ENCODE measurements at places on chromosomes 2 and 18. TPM values are rescaled to one million over a fixed set of nuclear protein-coding genes. Genes with fewer than 3 reads are reported as not detected.

DNA sequence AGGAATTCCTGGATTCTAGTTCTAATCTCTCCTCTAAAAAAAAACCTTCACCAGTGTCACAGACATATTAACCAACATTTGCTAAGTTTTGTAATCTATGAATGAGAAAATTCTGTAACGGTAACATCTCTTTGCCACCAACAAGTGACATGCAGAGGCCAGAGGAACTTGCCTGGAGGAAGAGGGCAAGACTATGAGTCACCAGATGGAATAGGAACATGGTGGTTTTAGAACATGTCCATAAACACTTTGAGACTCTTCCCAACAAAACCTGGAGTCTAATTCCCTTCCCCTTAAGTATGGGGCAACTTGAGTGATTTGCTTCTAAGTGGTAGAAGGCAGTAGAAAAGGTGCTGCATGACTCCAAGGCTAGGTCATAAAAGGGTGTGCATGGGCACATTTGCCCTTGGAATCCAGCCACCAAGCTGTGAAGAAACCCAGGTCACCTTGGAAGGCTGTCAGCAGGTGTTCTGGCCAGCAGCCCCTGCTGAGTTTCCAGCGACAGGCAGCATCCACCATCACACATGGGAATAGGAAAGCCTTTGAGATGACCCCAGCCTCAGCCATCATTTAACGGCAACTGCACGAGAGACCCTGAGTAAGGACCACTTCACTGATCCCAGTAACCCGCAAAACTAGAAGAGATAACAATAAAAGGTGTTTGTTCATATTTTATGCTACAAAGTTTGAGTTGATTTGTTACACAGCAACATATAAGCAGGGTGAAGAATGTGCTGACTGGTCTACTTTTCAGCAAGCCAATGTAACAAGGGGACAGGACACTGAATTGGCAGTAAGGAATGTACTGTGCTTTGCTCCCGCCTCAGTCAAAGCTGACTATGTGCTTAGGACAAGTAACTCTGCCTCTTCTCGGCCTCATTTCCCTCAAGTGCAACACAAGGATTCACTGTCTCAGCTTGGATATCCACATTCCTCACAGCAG lies 90.6 kb downstream of the SKA1 start:
- no peak overlapping the region for H3K27ac ChIP-seq
- no peak overlapping the region for H3K4me3 ChIP-seq
- H3K27me3 ChIP-seq = no peaks in the 10 kb centered on the region

DNA sequence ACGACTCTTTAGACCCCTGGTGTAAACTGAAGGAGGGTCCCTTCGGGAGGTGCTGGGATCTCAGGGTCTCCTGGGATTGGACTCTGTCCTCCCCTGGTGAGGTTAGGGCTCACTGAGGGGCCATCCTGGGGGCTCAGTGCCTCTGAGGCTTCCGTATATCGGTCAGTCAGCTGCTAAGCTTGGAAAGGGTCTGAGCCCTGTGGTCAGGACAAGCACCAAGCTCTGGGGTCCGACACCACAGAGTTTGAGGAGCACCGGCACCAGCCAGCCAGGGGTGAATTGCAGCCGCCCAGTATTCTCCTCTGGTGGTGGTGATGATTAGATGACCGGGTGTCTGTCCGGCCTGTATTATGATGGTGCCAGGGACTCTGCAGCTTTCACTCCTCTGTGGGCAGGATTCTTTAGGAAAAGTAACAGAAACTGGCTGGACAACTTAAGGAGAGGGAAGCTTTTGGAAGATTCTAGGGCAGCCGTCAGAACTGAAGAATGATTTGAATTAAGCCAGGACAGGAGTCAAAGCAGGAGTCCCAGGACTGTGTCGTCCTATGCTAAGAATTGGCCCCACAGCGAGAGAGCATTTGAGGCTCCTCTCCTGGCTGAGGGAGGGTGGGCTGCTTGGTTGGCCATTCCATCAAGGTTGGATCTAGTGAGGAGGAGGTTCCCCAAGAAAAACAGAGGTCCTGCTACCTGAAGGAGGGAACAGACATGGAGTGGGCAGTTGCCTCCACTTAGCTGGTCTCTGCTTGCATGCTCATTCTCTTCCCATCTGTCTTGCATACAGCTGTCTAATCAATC lies 158.6 kb upstream of the HS6ST1 start:
- H3K36me3 ChIP-seq = no peaks in the 10 kb centered on the region
- no peak overlapping the region for H3K4me3 ChIP-seq
- no peak for DNase-seq
- H3K4me1 ChIP-seq = no peaks in the 10 kb centered on the region

- no peaks in the 10 kb centered on the region for H3K27me3 ChIP-seq
- H3K27ac ChIP-seq = no peak overlapping the region
- H3K36me3 ChIP-seq = peaks cover 16% of the 10 kb centered on the region
- no peaks in the 10 kb centered on the region for H3K4me1 ChIP-seq
Measured at GRCh38 chr2:88697370-88698026, 6.0 kb downstream of the RPIA start.

GRCh38 chr18:68560128-68560527 lies 154.8 kb downstream of the TMX3 start:
- H3K4me3 ChIP-seq = no peak overlapping the region
- H3K4me1 ChIP-seq = no peaks in the 10 kb centered on the region
- DNase-seq = no peak
- no peaks in the 10 kb centered on the region for H3K36me3 ChIP-seq
- no peaks in the 10 kb centered on the region for H3K27me3 ChIP-seq

DNA sequence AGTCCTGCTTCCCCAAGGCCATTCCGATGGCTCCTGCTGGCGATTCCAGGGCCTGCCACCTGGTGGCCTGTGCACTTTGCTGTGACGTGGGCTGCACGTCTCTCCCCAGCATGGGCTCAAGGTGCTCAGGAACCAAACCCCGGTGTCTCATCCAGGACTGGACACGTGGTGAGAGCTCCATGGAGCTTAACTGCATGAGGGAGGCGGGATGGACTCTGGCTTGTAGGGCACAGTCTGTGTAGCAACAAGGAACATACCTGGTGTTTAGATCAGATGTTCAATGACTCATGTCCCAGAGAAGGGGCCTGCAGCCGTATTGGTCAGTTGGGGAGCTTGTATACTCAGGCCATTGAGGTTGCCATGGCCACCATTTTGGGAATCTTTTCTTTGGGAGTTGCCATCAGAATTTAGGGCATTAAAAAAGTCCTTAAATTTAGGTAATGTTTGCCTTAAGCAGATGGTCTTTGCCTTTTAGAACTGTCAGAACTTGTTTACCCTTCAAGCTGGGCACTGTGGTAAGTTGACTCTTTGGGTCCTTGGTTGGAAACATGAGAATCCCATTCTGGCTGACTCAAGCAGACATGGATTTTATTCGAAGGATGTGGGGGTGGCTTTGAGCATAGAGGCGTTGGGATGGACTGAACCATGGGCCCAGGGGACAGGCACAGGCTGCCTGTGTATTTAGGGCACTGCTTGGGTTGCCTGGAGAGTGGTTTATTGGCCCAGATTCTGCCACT lies 21.0 kb downstream of the AGAP1 start:
- no peak for DNase-seq
- no peak overlapping the region for H3K4me3 ChIP-seq
- no peaks in the 10 kb centered on the region for H3K27me3 ChIP-seq
- H3K27ac ChIP-seq = no peak overlapping the region

DNA sequence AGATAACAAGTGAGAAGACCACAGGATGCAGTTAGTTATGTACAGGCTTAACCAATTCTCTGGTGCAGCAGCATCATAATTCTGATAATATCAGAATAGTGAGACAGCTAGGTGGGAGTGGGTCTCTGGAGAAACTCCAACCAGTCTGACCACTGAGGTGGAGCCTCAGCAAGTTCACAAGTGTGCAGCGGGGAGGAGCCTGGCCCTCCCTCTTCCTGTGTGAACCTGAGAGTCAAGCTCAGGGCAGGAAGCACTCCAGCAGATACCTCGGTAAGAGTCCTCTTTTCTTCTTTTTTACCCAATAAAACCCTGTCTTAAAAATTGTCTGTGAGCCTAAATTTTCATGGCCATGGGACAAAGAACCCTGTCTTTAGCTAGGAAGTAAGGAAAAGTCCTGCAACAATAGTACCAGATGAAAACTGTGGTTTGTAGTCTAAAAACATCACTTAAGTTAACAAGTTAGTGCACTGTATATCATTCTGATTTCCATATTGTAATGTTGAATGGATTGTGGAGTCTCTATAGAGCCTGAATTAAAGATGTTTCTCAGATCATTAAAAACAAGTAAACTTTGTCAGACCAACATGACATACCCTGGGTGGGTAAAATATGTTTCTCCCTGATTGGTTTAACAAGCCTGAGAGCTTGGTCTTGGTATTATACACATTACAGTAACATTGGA lies 370.8 kb downstream of the TMEM182 start:
- H3K27ac ChIP-seq = no peak overlapping the region
- no peak for DNase-seq

GRCh38 chr2:46779447-46779941 lies 136.1 kb downstream of the MCFD2 start:
- no peak overlapping the region for H3K27ac ChIP-seq
- H3K4me1 ChIP-seq = peaks cover 16% of the 10 kb centered on the region
- DNase-seq = no peak
- no peak overlapping the region for H3K4me3 ChIP-seq
- no peaks in the 10 kb centered on the region for H3K36me3 ChIP-seq

GRCh38 chr2:219218217-219218731 lies 484 bp downstream of the ABCB6 start:
- no peak for DNase-seq
- H3K4me3 ChIP-seq = peak overlapping the region; percentile 74
- H3K27me3 ChIP-seq = no peaks in the 10 kb centered on the region
- H3K27ac ChIP-seq = peak overlapping the region; percentile 93
- peaks cover 52% of the 10 kb centered on the region for H3K36me3 ChIP-seq
- H3K4me1 ChIP-seq = peaks cover 17% of the 10 kb centered on the region

DNA sequence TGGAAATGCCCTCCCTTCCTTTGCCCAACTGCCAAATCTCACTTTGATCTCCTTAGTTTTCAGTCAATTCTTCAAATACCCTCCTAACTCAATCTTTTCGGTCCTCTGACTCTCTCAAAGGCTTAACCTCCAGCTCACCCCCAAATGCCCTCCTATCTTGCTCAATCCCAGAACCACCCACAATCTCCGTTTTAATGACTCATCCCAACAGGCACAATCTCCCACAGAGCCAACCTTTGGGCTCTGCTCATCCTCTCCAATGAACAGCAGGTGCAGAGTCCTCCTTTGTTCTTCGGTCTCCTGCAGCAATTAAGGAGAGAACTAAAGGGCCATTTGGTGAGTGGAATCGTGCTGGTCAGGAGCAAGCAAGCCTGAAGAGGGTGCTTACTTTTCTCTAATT lies 366.1 kb upstream of the CRIM1 start:
- no peak for DNase-seq
- no peaks in the 10 kb centered on the region for H3K4me1 ChIP-seq
- H3K27ac ChIP-seq = no peak overlapping the region
- no peaks in the 10 kb centered on the region for H3K27me3 ChIP-seq

GRCh38 chr2:207459990-207460757 lies 69.6 kb upstream of the CREB1 start:
- no peak for DNase-seq
- H3K36me3 ChIP-seq = no peaks in the 10 kb centered on the region
- H3K4me3 ChIP-seq = no peak overlapping the region
- no peak overlapping the region for H3K27ac ChIP-seq
- no peaks in the 10 kb centered on the region for H3K27me3 ChIP-seq

- H3K4me1 ChIP-seq = peaks cover 26% of the 10 kb centered on the region
- H3K27ac ChIP-seq = peak overlapping the region; percentile 95
- H3K36me3 ChIP-seq = no peaks in the 10 kb centered on the region
- no peaks in the 10 kb centered on the region for H3K27me3 ChIP-seq
- peak overlapping the region; percentile 13 for H3K4me3 ChIP-seq
Measured at GRCh38 chr2:41989501-41990180, 58.2 kb upstream of the PKDCC start.

- no peaks in the 10 kb centered on the region for H3K36me3 ChIP-seq
- H3K4me3 ChIP-seq = no peak overlapping the region
- no peaks in the 10 kb centered on the region for H3K27me3 ChIP-seq
Measured at GRCh38 chr2:9981655-9982054, 30.2 kb downstream of the GRHL1 start.

DNA sequence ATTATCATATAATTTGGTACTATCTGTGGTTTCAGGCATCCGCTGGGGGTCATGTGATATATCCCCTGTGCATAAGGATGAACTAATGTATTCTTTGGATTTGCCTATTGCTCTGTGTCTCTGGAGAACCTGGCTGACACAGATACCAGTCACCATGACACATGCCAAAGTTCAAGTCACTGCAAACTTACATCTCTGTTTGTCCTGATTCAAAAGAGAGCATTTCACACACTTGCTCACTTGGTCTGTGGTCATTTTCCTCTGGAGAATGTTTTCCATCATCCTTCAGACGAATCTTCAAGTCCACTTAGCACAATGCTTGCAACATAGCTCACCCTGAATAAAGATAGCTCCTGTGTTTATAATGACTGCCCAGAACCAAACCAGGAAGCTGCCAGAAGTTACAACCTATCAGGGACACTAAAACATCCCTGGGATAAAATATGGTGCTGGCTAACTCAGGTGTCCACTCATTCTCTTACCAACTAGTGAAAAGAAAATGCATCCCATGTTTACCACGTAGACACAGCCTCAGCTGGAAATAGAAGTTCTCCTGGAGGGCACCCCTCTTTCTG lies 18.1 kb downstream of the SULT1C3 start:
- H3K27me3 ChIP-seq = no peaks in the 10 kb centered on the region
- no peaks in the 10 kb centered on the region for H3K4me1 ChIP-seq
- H3K27ac ChIP-seq = no peak overlapping the region
- no peak overlapping the region for H3K4me3 ChIP-seq
- H3K36me3 ChIP-seq = no peaks in the 10 kb centered on the region

- no peak for DNase-seq
- no peaks in the 10 kb centered on the region for H3K27me3 ChIP-seq
- H3K36me3 ChIP-seq = no peaks in the 10 kb centered on the region
- peak overlapping the region; percentile 72 for H3K27ac ChIP-seq
- peaks cover 10% of the 10 kb centered on the region for H3K4me1 ChIP-seq
Measured at GRCh38 chr18:50558948-50559751, 737 bp upstream of the MAPK4 start.

The PKDCC gene
- 225 TPM for total RNA-seq

The TBR1 gene
- total RNA-seq = not detected

The WNT6 gene
- total RNA-seq = 0.27 TPM

The ASB18 gene
- not detected for total RNA-seq

The IGFBP2 gene
- 2,156 TPM for total RNA-seq

The POTEC gene
- not detected for total RNA-seq

The CTAGE1 gene
- total RNA-seq = not detected

The ATP8B1 gene
- total RNA-seq = 111 TPM

The CAVIN2 gene
- 15.0 TPM for total RNA-seq

The KIF1A gene
- total RNA-seq = 0.92 TPM

The ZNF638 gene
- 162 TPM for total RNA-seq

The SAG gene
- total RNA-seq = not detected

The TLX2 gene
- total RNA-seq = not detected
